Endothelial cell of umbilical vein (primary cell): ENCODE measurements at places on chromosomes 5 and 9. TPM values are rescaled to one million over a fixed set of nuclear protein-coding genes. Genes with fewer than 3 reads are reported as not detected.

Gene PDLIM7
- total RNA-seq: 318 and 371 TPM in 2 replicates

GRCh38 chr5:14696057-14696456 is 31.5 kb downstream of the OTULIN start:
- H3K4me1 ChIP-seq: no peaks in the 10 kb centered on the region
- no peaks in the 10 kb centered on the region for H3K27me3 ChIP-seq
- H3K4me3 ChIP-seq: no peak overlapping the region
- DNase-seq: no peak

DNA sequence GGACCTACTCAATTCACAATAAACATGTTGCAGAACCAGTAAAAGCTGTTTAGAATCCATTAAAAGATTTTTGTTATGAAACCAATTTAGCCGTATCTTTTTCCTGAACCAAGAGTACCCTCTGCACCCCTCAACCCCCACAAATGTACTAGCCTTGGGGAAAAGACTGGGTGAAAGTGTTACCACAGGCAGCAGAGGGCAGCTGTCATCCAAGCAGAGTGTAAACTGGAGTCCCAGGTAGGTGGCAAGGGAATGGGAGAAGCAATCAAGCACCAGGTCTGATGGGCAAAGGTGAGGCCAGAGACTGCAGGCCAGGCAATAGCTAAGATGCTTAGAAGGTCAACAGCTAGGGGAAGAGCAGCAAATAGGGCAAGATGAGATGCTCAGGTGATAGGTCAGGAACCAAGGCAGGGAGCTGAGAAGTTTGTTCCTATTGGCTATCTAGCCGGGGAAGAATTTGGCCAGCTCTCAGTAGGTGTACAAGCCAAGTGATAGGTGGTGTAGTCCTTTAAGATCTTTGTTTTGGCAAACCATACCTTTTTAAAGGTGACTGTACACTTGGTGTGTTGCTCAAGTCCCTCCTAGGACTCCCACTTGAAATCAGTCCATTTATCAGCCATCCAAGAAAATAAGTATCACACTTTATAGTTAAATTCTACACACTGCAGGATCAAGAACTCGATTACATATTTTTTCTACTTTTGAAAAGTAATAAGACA is 77.8 kb upstream of the CCDC112 start:
- H3K27me3 ChIP-seq: no peaks in the 10 kb centered on the region
- H3K36me3 ChIP-seq: no peaks in the 10 kb centered on the region
- H3K4me1 ChIP-seq: peaks cover 3% of the 10 kb centered on the region

- no peaks in the 10 kb centered on the region for H3K27me3 ChIP-seq
- H3K36me3 ChIP-seq: no peaks in the 10 kb centered on the region
- no peak overlapping the region for H3K27ac ChIP-seq
- no peaks in the 10 kb centered on the region for H3K4me1 ChIP-seq
- no peak for DNase-seq
- no peak overlapping the region for H3K4me3 ChIP-seq
Observed at GRCh38 chr5:6125781-6126180, 252.6 kb downstream of the MED10 start.
